ENCODE measurements at places on chromosomes 11 and 22.
A peak's percentile ranks its signal among the peaks of the same experiment; 100 is the strongest.

DNA sequence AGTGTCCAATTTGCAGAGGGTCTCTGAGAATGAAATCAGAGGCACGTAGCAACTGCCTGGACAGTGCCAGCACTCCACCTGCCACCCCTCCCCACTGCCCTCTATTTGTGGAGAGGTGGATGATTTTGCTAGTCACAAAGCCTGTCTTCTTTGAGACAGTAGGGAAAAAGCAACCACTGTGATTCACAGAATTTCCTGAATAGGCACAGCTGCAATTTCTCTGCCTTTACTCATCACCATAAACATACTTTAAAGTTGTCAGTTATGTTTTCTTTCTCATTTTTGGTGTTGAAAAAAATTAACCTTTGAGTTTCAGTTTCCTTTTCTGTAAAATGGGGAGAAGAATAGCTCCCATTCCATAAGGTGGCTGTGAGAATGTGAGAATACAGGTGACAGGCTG is 134.3 kb downstream of the TEAD1 start:
- DNase-seq: no peak

DNA sequence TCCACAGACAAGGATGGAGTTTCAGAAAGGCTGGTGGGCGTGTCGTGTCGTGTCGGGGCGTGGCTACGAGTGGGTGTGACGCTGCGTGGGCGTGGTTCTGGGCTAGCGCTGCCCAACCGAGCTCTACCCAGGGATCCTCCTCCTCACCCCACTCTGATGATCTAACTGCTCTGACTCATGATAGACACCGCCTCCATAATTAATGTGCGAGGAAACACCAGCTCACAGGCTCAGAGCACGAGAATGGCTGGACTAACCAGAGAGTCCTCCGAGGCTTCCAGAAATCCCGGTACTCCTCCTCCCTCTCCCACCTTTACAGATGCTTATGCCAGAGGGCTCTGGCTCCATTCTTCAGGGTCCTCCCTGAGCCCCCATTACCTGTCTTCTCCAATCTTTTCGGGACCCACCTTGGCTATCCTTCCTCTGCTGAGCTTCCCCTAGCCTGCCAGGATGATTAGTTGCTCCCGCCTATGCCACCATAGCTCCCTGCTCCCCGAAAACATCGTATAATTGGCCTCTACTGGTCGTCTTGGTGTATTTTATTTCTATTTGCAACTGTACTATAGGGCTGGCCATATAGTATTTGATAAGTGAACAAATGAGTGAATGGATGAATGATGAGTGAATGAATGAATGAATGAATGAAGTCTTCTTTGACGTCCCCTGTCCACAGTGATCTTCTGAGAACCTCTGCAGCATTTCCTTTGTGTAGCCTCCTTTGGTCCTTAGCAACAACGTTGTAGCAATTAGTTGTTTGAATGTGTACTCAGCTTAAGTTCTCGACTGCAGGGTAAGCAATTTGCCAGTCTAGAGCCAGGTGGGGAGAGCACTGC is 21.7 kb downstream of the TMPRSS13 start:
- DNase-seq: peak; percentile 67

DNA sequence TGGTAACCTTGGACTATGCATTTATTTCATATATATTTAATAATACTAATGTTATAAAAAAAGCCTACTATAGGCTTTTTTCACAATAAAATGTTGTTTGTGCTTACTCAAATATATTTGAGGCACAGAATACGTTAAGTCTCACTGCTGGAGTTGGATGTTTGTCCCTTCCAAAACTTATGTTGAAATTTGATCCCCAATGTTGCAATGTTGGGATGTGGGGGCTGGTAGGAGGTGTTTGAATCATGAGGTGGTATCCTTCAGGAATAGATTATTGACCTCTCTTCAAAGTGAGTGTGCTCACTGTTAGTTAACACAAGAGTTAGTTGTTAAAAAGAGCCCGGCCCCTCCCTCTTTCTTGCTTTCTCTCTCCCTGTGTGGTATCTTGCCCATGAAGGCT is 1295.9 kb downstream of the JRKL start:
- no peak for DNase-seq

DNA sequence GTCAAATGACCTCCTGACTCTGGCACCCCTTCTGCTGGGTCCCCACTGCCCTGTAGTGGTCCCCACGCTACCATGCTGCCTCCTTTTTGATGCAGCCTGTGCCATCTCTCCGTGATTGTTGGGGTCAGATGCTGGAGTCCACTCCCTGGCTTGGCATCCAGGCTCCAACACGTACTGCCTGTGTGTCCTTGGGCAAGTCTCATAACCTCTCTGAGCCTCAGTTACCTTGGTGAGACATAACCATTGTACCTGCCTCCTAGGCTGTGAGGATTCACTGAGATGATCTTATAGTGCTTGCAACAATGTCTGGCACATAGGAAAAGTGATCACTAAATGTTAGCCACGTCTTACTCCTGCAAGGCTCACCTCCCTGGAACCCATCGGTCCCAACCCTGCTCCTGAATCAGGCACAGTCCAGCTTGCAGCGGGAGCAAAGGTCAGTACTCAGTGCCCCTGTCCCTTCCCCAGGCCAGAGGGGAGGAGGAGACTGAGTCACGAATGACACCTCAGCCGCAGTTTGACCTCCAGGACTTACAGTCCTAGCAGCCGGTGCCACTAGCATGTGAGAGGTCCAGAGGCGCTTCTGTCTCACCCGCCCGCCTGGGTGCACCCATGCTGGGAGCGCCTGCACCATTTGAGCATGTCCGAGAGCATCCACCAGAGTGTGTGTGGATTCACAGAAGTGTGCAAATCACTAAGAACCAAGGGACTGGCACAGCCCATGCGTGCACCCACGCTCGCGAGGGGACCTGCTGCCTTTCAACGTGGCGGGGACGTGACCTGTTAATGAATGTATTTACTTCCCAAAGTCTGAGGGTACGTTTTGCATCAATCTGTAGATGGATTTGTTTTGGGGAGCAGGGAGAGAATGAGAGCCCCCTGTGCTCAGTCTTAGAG is 3.0 kb upstream of the APOA4 start:
- no peak for DNase-seq

Measured in left kidney (tissue), 8 donors.